ENCODE measurements at places on chromosomes 1 and 21. TPM values are rescaled to one million over a fixed set of nuclear protein-coding genes. Genes with fewer than 3 reads are reported as not detected.

- DNase-seq = no peak
Observed at GRCh38 chr1:99570486-99571089, 75.3 kb upstream of the PALMD start.

- DNase-seq = no peak
Observed at GRCh38 chr1:19375631-19376400, 63.7 kb downstream of the SLC66A1 start.

- DNase-seq = no peak
Observed at GRCh38 chr1:235838021-235838420, 28.7 kb downstream of the LYST start.

DNA sequence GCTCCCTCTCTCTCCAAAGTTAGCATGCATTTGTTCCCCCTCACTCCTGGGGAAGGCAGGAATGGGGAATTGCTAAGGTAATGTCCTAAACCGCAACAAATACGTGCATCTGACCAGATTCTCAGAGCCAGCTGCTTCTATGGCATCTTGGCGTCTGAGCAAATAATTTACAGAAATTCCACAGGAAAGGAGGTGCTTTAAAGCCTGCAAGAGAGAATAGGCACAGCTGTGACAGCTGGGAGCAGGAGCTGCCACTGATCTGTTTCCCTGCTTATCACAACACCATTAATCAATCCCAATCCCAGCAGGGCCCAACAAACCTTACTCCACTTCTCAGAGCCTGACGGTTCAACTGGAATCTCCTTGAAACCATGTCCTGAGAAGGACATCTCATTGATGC is 83.5 kb upstream of the ZNF281 start:
- no peak for DNase-seq

Gene LDLRAD2
- total RNA-seq = not detected

GRCh38 chr1:15261155-15262002 is 14.4 kb downstream of the FHAD1 start:
- no peak for DNase-seq

GRCh38 chr1:202692959-202693555 is 17.2 kb downstream of the SYT2 start:
- no peak for DNase-seq

Gene PLA2G2F
- not detected for total RNA-seq

GRCh38 chr1:12772520-12772919 is 1.0 kb upstream of the PRAMEF12 start:
- no peak for DNase-seq

GRCh38 chr1:39216771-39217170 is 12.3 kb downstream of the MACF1 start:
- no peak for DNase-seq

- no peak for DNase-seq
Observed at GRCh38 chr1:183126000-183126366, 60.1 kb upstream of the LAMC2 start.

GRCh38 chr1:205991237-205991636 is 12.0 kb downstream of the RAB7B start:
- DNase-seq = no peak

- DNase-seq = no peak
Observed at GRCh38 chr1:86151427-86151826, 5.1 kb downstream of the COL24A1 start.

DNA sequence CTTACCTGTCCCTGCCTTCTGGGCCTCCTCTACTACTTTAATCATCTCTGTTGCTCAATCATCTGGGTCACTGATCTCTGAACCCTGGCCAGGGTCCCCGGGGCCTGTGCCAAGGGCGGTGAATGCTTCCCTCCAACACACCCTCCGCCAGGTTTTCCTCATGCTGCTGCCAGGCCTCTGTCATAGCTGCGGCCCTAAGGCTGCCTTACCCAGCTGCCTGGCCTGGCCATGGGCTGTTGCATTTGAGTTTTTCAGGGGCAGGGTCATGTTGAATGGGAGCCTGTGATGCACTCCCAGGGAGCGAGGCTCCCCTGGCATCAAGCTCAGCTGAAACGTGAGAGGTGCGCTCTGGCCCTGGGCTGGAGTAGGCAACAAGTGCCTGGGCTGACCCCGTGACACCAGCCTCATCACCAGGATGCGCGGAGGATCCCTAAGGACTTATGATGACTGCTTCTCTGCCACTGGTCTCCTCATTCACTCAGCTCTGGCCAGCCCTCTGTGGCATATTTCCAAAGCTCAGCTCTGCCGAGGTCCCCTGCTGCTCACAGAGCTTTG is 7.6 kb downstream of the EDN2 start:
- DNase-seq = no peak

Gene COL9A2
- total RNA-seq = 2.9 TPM

DNA sequence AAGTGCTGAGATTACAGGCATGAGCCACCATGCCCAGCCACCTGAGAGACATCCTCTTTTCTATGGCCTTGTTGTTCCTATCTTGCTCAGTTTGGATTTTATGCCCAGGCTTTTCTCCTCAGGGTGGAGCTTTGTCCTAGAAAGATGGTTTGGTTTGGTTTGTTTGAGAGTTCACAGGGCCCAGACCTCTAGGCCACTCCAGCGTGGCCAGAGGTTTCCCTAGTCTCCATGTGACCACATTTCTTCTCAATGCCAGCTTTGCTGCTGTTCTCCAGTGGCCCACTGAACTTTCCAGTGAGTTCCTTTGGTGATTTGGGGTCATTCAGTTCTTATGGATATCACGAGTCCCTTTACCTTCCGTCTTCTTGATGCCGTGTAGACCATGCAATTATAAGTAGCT is 92.6 kb upstream of the SERBP1 start:
- no peak for DNase-seq

Gene C1orf232
- not detected for total RNA-seq

Gene CRP
- total RNA-seq = 0.90 TPM

Gene RIIAD1
- not detected for total RNA-seq

- peak; percentile 38 for DNase-seq
Observed at GRCh38 chr21:35940074-35940927, 120.0 kb downstream of the SETD4 start.

DNA sequence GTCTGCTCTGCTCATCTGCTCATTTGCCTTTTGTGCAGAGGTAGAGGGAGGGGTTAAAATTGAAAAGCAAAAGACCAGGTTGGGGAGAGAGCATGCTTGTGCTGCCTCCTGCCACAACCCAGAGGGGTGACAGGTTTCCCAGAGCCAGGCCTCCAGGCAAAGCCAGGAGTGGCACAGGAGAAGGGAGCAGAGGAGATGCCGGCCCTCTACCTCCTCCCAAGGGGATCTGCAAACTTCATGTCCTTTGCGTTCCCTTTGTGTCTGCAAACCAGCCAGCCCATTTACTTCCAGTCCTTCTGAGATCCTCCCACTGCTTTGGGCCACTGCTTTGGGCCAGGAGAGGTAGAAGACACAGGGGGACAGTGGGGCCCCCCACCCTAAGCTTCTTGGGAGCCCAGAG is 67.8 kb downstream of the EPHB2 start:
- DNase-seq = no peak

GRCh38 chr1:168396940-168397684 is 116.4 kb downstream of the TBX19 start:
- DNase-seq = no peak

DNA sequence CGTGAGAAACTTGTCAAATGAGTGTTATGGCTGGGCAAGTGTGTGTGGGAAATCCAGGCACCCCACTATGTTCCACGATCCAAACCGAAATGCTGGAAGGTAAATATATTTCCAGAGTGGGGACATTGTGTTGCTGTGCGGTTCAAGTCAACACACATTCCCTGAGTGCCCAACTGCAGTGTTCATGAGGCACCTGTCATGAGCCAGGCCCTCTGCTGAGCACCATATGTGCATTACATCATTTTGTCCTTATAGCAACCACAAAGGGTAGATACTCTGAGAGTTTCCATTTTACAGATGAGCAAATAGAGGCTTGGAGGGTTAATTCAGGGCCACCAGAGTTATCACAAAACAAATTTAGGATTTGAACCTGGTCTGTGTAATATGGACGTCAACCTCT is 59.9 kb upstream of the SOD1 start:
- DNase-seq = no peak

DNA sequence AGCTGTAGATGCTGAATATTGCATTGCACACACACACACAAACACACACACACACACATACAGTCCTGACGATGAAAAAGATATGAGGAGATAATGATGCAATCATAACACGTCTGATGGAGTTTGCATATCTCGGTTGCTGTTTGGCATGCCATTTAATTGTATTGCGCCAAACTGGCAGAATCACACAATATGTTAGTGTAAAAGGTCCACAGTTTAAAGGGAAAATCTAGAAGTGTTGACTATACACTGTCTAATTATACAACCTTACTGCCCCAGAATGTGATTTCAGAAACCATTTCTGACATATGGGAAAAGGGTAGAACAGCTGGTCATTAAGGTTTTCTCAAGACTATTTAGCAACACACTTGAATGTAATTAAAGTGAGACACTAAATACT is 123.7 kb upstream of the PROX1 start:
- DNase-seq = no peak

Gene ST6GALNAC3
- 0.03 TPM for total RNA-seq

Gene SLAMF8
- not detected for total RNA-seq

DNA sequence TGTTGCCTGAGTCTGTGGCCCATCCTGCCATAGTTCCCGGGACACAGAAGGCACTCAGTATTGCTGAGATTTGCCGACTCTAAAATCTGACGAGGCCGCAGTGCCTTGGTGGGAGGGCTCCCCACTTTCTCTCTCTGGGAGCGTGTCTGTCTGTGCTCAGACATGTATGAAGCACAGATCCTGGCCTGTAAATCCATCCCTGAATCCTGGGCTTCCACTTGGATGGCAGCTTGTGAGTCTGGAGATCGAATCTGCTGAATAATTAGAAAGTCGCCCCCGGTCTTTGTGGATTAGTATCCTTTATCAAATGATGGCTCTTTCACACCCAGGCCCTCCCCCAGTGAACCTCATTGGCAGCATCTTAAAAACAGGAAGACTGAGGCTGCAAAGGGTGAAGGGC is 10.4 kb downstream of the UBASH3A start:
- DNase-seq = no peak

DNA sequence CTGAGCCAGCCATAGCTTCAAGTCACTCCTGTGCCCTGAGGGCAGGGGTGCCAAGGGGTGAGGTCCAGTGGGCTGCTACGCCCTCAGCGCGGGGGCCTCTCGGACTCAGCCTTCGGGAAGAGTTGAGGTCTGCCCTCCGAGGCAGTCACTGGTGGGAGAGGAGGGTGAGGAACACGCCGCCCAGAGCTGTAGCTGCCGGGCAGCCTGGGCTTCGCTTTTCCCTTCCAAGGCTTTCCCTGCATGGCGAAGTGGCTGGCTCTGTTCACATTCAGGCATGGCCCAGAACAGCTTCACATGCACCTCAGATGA is 43.0 kb upstream of the C1orf174 start:
- no peak for DNase-seq

Gene CBR3
- total RNA-seq = 1.6 TPM

GRCh38 chr1:73167009-73167657 is 884.8 kb upstream of the NEGR1 start:
- no peak for DNase-seq

- no peak for DNase-seq
Observed at GRCh38 chr1:59908084-59908483, 18.5 kb downstream of the CYP2J2 start.

GRCh38 chr1:165153182-165153581 is 203.3 kb downstream of the LMX1A start:
- DNase-seq = no peak

Gene BARHL2
- not detected for total RNA-seq

DNA sequence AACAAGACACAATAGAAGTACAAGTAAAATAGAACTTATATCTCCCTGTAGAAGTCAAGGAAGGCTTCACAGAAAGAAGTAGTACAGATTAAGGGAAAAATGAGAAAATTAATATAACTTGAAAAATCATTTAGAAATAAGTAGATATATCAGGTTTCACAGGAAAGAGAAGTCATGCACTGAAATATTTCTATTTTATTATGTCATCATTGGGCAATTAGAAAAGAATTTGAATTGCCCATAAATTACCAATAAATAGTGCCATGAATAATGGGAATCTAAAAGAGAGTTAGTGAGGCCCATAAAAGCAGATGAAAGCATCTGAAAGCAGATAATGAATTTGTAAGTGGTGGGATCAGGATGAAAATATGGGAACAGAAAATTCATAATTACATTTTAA is 1597.8 kb downstream of the PLA2G4A start:
- DNase-seq = no peak

GRCh38 chr1:229832695-229833094 is 206.6 kb downstream of the URB2 start:
- no peak for DNase-seq

Gene TNNT2
- not detected for total RNA-seq

GRCh38 chr1:14598498-14599182 is at the start of gene KAZN:
Gene KAZN (plus strand): TSS chr1:14598685.
- DNase-seq = no peak

DNA sequence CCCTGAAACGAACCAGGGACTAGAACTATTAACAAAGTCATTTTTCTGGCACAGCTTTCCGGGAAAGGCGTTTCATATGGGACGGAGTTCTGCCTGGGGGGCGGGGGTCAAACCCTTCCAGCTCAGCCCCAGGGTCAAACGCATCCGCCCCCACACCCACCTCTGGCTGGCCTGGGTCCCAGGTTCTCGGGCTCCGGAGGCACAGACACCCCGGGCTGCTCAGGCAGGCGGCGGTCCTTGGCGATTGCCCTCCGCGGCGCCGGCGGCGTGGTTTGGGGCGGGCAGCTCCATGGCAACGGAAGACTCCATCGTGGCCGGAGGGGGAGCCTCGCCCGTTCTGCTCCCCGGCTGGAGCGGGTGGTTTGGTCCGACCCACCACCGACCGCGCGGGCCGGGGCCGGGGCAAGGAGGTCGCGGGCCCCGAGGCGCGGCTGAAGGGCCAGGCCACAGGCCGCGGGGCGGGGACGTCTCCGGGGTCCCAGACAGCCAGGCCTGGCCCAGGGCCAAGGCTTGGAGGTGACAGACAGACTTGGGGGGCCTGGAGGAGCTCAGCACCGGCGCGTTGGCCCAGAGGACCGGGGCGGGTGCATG is at the start of gene CFAP74:
Gene CFAP74 (minus strand): TSS at position 246 of the 591 bp plus-strand sequence. CDS start 12,830 bp downstream, outside the sequence.
- no peak for DNase-seq

GRCh38 chr1:165073185-165074007 is 283.1 kb downstream of the LMX1A start:
- peak; percentile 17 for DNase-seq

DNA sequence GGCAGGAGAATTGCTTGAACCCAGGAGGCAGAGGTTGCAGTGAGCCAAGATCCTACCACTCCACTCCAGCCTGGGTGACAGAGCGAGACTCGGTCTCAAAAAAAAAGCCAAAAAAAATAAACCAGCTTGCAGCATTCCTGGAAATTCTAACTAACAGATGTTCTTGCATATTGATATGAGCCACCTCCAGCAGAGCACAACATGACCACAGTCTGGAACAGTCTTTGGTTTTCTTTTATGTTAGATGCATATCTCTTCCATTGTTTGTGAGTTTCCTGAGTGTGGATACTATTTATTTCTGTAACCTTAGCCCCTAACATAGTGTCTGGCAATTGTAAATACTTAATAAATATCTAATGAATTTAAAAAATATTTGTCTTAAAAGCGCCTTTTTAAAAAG is 23.9 kb downstream of the IFNAR1 start:
- no peak for DNase-seq

- no peak for DNase-seq
Observed at GRCh38 chr1:199336745-199337640, 690.5 kb upstream of the NR5A2 start.

GRCh38 chr1:2199042-2199810 is 4.7 kb upstream of the FAAP20 start:
- DNase-seq = no peak

Gene NOS1AP
- total RNA-seq = 27.9 TPM

- DNase-seq = no peak
Observed at GRCh38 chr1:34165422-34165921, 442 bp upstream of the CSMD2 start.

Gene SEC16B
- total RNA-seq = 0.39 TPM

Gene HHAT
- 2.3 TPM for total RNA-seq
